COLO829 (cell line): ENCODE measurements at places on chromosomes 16 and 17.

DNA sequence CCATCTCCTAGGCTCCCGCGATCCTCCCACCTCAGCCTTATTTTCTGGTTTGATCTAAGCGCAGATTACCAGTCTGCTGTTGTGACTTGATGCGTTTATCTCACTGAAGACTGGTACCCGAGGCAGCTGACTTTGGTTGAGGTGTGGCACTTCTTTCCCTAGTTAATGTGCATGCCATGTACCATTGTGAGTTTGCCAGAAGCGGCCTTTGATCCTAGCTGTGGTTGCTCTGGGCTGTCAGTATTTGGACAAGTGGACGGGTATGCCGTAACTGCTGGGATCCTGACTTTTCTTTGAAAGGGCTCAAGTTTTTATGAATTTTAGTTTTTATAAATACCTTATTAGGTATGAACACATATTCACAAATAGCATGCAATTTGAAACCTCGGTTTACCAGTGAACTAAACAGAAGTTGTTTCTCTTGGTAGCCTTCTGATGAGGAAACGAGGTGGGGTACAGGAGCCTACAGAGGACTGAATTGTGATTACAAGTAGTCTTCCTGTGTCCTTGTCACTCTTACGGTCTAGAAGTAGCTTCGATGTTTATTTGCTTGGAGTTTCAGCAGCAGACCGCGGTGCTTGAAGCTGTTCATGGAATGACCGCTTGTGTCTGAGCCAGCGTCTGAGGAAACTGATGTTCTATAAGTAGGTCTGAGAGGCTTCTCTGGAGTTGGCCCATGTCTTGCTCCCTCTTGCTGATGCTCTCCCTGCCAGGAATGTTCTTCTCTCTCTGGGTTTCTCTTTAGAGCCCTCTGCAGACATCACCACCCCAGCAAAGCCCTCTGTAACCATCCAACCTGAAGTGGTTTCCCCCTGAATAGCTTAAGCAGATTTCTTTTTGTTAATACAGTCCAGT is 40.0 kb downstream of the SEC14L1 start:
- DNase-seq, result no peak

- no peak for DNase-seq
Observed at GRCh38 chr17:307741-308507, 44.7 kb downstream of the RPH3AL start.

DNA sequence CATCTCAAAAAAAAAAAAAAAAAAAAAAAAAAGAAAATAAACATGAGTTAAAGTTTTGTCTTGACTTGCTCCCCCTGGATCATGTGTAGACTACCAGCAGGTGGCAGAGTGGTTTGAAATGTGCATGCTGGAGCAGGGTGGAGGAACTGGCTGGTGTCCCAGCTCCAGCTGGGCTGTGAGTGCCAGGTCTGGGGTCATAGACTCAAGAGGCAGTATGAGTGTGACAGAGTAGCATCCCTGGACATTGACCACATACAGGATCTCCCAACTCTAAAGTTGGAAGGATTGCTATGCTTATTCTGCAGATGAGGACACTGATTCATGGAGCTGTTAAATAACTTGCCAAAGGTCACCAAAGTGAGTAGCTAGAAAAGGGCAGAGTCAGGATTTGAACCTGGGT is 198.0 kb upstream of the MPHOSPH6 start:
- DNase-seq, result peak; percentile 17

GRCh38 chr16:56226187-56226586 is 34.9 kb downstream of the GNAO1 start:
- no peak for DNase-seq

- DNase-seq, result no peak
Observed at GRCh38 chr17:62578757-62579487, 48.5 kb upstream of the MRC2 start.

GRCh38 chr16:74034862-74035261 is 261.8 kb upstream of the PSMD7 start:
- DNase-seq, result peak; percentile 2

- DNase-seq, result no peak
Observed at GRCh38 chr17:77619851-77620250, 338.7 kb upstream of the TNRC6C start.

DNA sequence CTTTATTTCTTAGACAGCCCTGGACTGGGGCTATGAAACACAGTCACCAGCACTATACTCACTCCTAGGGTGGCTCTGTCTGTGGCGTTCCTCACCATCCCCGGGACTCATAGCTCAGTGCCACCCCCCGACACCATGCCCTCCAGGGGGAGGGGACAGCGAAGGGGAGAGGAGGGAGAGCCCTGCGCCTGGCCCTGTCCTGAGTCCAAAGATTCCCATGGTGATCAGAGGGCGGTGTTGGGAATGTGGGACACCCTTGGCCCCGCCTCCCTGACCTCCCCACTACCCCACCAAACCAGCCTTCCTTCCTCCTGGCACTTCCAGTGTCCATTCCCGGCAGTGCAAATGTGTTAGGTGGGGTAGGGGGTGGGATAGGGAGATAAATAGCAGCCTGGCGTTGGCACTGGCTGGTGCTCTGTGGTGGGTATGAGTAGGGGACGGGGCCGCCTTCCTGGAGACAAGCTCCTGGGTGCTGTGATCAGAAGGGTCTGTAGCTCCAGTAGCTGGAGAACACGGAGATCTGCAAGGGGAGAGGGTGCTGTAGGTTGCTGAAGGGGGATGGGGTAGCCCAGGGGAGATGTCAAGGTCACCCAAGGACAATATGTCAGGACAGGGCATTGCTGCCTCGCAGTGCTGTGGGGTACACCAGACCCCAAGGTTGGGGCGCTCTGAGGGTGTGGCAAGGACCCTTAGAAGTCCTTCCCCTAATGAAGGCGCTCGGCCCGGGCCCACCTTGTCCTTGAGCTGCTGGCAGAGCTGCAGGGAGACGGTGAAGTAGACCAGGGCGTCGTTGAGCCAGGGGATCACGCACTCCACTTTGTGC is 2.0 kb downstream of the SMIM22 start:
- no peak for DNase-seq

DNA sequence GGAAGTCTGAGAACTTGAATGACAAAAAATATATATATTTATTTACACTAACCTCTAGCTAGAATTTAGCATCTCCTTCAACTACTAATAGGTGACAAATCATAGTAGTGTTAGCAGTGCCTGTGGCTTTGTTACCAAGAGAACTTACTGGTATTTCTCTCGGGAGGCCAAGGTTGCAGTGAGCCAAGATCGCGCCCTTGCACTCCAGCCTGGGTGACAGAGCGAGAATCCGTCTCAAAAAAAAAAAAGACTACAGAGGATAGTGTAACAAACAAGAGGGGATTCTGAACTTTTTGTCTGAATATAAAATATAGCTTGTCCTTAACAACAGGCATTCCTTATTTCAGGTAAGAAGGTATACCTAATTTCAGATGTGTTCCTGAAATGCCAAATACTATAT is 1.3 kb upstream of the SUZ12 start:
- DNase-seq, result no peak

DNA sequence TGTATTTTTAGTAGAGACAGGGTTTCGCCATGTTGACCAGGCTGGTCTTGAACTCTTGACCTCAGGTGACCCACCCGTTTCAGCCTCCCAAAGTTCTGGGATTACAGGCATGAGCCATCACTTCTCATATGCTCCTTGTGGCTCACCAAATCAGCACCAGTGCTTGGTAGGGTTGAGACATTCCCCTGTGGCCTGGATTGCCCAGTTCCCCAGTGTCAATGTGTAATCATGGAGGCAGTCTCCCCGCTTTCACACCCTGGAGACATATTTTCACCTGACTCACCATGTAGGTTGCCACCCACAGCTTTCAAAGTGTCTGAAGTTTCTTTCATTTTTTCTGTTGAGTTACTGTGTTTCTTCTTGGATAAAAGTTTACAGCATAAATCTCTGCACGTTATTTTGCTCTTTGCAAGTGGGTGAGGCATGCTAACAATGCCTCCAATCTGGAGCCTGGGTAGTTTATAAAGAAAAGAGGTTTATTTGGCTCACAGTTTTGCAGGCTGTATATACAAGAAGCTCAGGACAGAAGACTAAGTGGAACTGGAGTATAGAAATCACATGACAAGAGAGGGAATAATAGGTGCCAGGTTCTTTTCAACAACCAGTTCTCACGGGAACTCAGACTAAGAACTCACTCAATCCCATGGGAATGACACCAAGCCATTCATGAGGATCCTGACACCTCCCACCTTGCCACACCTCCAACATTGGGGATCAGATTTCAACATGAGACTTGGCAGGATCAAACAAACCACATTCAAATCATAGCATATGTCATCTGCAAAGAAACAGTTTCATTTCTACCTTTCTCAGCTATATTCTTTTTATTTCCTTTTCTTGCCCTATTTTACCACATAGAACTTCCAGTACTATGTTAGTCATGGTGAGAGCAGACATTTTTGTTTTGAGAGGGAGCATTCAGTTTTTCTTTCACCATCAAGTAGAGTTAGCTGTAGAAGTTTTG is 113.2 kb downstream of the PHKB start:
- no peak for DNase-seq

GRCh38 chr16:57084996-57085395 is 7.4 kb upstream of the CPNE2 start:
- no peak for DNase-seq

DNA sequence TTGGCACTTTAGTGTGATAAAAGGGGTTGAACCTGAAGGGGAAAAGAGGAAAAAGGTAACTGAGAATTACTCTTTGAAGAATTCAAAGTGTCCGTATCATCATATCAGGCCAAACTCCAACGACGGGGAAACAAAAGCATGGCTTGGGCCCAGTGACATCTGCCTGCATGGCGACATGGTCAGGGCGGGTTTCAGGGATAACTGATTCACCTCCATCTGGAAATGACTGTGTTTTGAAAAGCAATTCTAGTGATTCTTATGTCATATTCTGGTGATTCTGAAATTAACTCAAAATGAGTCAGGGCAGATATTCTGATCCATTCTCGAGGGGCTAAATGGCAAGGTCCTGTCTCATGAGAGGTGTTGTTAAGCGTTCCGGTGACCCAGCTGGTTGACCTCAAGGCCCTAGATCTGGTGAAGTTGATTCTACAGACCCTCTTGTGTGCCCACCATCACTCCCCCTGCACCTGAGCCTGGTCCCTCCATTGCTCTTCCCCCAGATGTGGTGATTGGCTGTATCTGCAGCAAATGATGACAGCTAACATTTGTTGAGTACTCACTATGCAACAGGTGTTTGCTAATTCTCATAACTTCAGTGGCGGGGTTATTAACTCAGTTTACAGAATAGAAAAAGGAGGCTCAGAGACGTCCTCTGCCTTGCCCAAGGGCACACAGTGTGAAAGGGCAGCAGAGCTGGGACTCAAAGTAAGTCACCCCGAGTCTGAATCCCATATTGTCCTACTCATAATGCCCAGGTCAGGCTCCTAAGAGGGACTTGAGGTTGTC is 251.8 kb downstream of the MAF start:
- no peak for DNase-seq

DNA sequence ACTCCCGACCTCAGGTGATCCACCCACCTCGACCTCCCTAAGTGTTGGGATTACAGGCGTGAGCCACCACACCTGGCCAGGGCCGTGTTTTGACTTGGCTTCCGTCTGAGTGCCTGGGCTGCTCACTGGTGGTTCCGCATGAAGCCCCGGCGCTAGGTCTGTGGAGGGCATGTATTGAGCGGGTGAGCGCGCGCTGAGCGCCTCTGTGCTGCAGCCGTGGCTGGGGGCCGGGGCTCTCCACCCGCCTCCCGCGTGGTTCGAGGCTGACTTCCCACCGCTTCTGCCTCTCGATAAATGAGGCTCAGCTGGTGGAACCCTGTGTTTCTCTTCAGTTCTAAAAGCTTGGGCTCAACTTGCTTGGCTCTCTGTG is 38.9 kb upstream of the ATP2A3 start:
- no peak for DNase-seq

GRCh38 chr16:50402298-50402895 is 33.6 kb upstream of the BRD7 start:
- no peak for DNase-seq

GRCh38 chr16:81204798-81205680 is 33.5 kb upstream of the BCO1 start:
- peak; percentile 41 for DNase-seq

DNA sequence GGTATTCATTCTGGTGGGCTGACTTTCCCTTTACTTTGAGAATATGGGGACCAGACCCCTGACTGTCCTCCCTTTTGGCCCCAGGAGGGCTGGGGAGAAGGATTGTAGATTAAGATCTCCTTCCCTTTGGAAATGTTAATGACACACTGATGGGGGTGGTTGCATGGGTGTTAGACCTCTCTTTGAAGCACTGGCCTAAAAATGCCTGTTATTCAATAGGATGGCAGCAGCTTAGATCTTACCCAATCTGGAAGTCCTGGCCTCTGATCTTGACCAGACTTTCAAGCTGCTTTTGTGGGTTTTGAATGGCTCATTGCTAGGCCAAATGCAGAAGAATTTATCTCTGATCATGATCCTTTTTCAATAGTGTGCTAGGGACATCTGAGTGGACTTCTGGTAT is 25.7 kb downstream of the MAP3K3 start:
- DNase-seq, result no peak

GRCh38 chr17:38443356-38444031 is 15.2 kb downstream of the ARHGAP23 start:
- no peak for DNase-seq

DNA sequence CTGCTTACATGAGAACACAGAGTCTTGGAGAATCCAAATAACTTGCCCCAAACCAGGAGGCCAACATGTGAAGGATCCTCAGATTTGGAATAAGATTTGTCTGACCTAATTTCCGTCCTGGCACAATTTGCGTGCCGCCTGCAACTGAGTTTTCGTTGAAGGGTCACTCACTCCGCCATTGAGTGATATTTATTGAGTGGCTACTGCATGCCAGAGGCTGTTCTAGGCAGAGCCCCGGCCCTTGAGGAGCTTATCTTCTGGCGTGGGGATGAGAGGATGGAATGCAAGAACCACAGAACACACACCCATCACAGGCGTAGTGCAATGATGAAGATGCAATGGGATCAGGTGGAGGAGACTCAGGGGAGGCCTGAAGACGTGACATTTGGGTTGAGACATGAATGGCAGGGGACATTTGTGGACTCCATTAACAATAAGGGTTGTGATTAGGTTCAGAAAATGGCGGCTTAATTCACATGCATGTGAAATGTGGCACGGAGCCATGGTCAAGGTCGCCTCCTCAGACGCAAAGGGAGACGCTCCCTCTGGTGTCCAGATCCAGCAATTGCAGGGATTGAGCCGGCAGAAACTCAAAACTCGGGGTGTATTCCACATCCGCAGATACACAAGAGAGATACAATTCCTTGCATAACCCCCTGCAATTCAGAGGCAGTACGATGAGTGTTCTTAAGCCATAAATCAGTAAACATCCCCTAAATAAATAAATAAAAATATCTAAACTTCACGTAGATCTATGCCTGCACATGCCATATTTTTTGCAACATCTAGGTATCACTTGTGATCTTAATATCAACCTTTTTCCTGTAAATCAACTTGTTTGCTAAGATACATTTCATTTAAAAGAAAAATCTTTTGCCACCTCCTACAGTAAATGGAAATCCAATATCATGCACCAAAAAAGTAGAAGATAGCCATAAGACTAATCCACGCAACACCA is 57.9 kb upstream of the CACNG4 start:
- DNase-seq, result peak; percentile 71

DNA sequence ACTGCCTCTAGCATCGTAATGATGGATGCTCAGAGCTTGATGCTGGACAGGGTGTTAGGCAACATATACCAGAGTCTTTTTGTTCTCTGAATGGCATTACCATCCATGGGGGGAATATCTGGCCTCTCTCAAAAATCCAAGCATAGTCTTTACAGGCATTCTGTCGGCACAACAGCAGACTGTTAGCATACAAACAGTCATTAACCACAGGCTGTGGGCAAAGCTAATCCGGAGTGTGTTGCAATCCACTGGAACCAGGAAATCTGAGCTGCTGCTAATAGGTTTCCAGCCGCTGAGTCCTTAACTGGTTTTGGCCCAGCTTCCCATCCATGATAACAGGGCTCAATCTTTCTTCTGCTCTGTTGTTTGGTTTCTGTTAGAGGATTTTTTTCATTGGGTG is 371.9 kb downstream of the HS3ST3B1 start:
- no peak for DNase-seq

- DNase-seq, result no peak
Observed at GRCh38 chr16:17723531-17724134, 252.9 kb upstream of the XYLT1 start.
